Left ventricle myocardium inferior (tissue), 1 donor: ENCODE measurements at places on chromosomes 11 and 22. TPM values are rescaled to one million over a fixed set of nuclear protein-coding genes. Genes with fewer than 3 reads are reported as not detected.

GRCh38 chr11:120878781-120879180 is 145.1 kb upstream of the TBCEL start:
- no peak for DNase-seq

- DNase-seq = no peak
Measured at GRCh38 chr11:27700351-27701301, at the start of gene BDNF. Gene BDNF (minus strand): TSS chr11:27700455. CDS start chr11:27658564, 41,891 bp downstream.

The IFITM10 gene
- total RNA-seq = 0.58 TPM

The OR52A1 gene
- total RNA-seq = not detected

The PARVA gene
- total RNA-seq = 75.4 TPM

GRCh38 chr11:57938351-57938750 is 85.3 kb upstream of the OR9Q1 start:
- no peak for DNase-seq

GRCh38 chr11:121801781-121802180 is 314.2 kb downstream of the BLID start:
- no peak for DNase-seq

DNA sequence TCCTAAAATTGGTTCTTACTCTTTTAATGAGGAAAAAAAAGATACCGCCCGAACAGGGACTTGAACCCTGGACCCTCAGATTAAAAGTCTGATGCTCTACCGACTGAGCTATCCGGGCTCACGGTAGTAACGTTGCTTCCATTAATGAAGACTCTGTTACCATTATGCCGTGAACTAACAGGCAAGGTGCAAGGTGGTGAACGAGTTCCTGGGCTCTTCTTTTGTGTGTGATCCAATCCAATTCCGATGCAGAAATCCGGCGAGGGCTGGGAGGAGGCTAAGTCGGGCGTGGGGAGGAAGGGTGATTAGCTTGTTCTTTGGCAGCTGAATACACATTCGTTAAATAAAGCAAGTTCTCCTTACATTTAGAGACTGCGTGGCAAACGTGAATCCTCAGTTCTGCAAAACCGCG is 49.0 kb downstream of the OR4D9 start:
- no peak for DNase-seq

GRCh38 chr22:19514831-19515565 is 9.2 kb downstream of the CLDN5 start:
- no peak for DNase-seq

- no peak for DNase-seq
Measured at GRCh38 chr11:46489656-46490560, 98.3 kb upstream of the CHRM4 start.

The OVOL1 gene
- total RNA-seq = not detected

- no peak for DNase-seq
Measured at GRCh38 chr22:32005453-32005852, 37.6 kb upstream of the SLC5A1 start.

DNA sequence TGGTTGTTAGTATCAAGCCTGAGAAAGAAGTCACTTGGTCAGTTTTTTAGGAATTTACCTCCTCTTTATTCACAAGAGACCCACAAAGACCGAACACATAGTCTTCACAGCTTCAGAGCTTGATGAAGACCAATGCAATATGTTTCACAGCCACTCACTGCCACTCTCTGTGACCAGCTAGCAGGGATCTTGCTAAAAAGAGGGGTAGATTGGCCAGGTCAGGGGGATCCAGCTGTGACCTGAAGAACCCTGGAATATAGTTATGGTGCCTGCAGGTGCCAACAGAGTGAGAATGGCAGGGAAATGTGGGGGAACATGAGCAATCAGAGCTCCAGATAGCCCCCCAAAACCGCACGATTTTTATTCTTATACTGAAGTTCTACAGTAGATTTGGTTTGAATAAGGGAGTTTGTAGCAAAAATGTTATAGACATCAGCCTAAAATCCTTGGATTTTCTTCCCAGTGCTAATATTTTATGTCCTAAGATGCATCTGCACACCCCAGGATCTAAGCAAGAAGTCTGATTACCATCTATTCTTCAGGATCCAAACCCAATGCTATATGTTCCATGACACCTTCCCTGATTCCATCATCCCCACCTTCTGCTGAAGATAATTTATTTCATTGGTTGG is 8.7 kb downstream of the POU2AF1 start:
- no peak for DNase-seq

The NCAM1 gene
- total RNA-seq = 332 TPM

The PAK1 gene
- 7.7 TPM for total RNA-seq

The FAM83F gene
- total RNA-seq = 4.4 TPM

DNA sequence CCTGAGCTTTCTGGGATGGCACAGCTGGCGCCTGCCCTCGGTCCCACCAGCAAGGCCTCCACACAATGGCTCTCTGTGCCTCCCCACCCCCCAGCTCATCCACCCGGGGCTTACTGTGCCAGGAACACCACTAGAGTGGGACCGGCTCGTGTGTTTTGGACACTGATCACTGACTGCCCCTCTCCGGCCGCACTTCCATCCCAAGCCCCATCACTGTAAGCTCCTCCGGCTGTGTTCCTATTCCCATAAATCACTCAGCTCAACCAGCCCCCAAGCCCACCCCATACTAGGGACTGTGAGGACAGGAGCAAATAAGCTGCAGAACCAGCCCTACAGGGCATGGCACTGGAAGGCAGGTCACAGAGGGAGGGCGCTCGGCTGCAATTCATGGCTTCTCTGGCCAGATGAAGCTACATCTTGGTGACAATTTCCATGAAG is 7.3 kb downstream of the APBB1 start:
- DNase-seq = no peak
